ENCODE measurements at places on chromosomes 4 and X.
A peak's percentile ranks its signal among the peaks of the same experiment; 100 is the strongest.

GRCh38 chrX:54411732-54412131 lies 28.5 kb upstream of the TSR2 start:
- no peak for DNase-seq

- peak; percentile 44 for DNase-seq
Observed at GRCh38 chr4:181822005-181822375, 421.2 kb upstream of the TENM3 start.

DNA sequence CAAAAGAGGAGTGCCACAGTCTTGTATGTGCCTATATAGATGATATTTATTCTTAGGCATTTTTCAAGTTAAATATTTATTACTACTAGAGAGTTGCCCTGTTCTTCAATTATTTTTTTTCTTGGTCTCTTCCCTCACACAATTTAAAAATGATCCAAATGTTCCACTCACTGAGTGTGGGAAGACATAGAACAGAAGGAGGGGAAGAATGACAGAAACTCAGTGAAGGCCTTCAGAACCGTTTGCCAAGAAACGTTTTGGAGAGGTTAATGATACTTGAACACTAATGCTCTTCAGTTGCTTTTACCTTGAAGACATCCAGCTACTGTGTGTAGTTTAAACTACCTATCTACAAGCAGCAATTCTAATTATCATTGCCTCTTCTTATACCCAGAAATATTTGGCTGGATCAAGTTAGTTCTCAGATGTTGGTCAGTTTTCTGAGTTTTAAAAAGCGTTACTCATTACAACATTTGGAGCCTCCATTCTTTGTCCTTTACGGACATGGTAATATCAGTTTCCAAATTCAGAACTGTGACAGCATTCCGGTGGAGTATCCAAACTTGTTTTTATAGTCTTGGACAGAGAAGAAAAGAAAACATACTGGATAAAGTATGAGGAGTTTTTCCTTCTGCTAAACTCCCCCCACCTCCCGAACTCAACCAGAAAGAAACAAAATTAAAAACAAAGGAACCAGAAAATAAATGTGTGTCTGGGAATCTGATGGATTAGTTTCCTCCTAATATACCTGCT lies 389.7 kb downstream of the SPRY1 start:
- DNase-seq, result peak; percentile 4

- DNase-seq, result no peak
Observed at GRCh38 chr4:135598151-135598550, 1396.6 kb upstream of the PABPC4L start.

DNA sequence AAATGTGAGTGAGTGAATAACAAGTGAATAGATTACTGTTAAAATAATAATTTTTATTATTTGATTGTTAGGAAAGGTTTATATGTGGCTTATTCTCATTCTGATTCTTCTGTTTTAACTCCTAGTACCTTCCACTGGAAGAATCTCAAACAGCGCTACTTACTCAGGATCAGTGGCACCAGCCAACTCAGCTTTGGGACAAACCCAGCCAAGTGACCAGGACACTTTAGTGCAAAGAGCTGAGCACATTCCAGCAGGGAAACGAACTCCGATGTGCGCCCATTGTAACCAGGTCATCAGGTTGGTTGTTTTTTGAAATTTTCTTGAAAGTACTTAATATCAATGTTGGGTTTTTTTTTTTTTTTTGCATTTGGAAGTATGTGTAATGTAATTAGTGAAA lies 117.6 kb upstream of the BMPR1B start:
- DNase-seq, result no peak

DNA sequence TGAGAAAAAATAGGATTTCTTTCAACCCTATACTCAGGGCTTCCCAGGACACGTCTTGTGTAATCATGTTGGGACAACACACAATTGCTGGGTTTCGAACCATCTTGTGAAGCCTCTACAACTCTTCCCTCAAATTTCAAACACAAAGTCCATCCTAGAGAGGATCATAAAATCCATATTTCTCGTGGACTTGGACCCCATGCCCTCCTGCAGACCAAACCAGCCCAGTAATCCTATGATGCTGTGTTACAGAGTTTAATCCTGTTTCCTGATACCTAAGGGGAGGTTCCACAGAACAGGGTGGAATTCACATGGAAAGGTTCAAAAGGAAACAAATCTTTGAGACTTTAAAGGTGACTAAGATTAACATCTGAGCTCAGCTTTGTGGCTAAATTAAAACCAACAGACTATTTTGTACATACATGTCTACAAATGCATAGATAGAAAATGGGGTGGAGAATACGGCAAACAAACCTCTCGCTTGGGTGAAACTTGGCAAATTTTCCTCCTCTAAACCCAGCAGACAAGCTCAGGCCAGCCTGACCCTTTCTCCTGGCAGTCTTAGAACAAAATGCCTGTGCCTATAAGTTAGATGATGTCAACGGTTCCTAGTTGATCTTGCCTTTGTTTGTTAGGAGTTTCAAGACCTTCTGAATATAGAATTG lies 38.1 kb downstream of the EGFL6 start:
- no peak for DNase-seq

GRCh38 chrX:267771-268261 lies 13.4 kb upstream of the PLCXD1 start:
- DNase-seq, result no peak

DNA sequence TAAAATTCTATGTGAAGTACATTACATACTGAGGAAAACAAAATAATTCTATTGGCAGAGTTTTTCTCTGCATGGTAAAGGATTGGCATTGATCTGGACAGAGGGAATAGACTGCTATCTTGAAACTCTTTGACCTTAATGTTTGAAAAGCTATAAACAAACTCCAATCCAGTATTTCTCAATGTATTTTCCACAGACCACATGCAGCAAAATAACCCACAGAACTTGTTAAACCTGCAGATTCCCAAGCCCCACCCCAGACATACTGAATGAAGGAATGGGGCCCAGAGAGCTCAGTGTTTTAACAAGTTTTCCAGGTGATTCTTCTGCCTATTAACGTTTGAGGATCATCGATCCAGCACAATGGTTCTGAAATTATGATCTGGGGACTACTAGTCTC lies 15.7 kb downstream of the RNF128 start:
- no peak for DNase-seq

DNA sequence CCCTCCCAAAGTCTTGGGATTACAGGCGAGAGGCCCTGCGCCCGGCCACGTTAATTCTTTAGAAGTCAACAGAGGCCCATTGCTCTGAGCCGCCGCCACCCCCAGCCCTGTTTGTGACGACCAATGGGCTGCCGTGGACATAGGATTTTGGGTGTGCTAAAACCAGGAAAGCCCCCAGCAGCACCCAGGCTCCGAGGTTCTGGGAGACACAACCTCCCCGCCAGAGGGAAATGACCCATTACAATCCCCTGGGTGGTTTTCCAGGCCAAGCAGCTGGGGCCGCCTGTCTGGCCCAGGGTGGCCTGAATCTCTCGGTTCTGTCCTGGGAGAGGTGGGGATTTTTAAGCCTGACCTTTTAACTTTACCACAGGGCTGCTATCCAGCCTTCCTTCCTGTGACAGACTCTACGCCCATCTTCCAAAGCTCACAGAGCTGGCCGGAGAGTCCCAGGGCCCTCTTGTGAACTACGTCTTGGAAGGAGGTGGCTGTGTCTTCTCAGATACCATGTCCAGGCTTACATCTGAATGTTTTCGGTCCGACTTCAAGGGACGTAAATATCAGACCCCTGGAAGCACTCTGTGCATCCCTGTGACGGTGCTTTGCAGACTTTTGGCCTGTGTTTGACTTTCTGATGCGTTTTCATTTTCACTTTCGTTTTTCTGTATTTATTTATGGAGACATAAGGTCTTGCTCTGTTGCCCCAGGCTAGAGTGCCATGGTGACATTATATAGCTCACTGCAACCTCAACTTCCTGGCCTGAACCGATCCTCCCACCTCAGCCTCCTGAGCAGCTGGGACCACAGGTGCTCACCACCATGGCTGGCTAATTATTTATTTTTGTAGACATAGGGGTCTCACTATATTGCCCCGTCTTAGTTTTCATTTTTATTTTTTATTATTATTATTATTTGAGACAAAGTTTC lies 36.0 kb downstream of the P2RY8 start:
- no peak for DNase-seq

GRCh38 chrX:36973575-36973974 lies 34.6 kb upstream of the FAM47C start:
- DNase-seq, result no peak

- DNase-seq, result no peak
Observed at GRCh38 chrX:68490644-68491043, 8.2 kb upstream of the YIPF6 start.

GRCh38 chrX:13190051-13190450 lies 129.8 kb downstream of the ATXN3L start:
- no peak for DNase-seq

GRCh38 chr4:151408630-151409469 lies at the start of gene FHIP1A:
TSS of gene FHIP1A (plus strand) at chr4:151409176. CDS start at chr4:151566260, 157,084 bp downstream.
- peak; percentile 78 for DNase-seq

DNA sequence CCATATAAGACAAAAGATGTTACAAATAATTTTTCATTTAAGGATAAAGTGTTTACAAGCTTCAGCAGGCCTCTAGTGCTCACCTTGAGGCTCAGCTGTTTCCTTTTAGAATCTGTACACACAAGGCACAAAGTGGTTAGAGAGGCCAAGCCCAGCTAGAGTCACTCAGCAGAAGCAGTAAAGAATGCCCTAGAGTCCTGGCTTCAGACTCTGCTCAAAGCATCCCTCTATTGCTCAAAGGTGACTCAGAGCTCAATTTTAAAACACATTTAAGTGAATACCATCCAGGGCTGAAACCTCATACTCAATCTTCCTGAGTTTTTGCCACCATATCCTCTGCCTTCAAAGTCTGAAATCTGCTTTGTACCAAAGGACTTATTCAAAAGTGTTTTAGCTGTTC lies 22.6 kb upstream of the PHF8 start:
- DNase-seq, result no peak

DNA sequence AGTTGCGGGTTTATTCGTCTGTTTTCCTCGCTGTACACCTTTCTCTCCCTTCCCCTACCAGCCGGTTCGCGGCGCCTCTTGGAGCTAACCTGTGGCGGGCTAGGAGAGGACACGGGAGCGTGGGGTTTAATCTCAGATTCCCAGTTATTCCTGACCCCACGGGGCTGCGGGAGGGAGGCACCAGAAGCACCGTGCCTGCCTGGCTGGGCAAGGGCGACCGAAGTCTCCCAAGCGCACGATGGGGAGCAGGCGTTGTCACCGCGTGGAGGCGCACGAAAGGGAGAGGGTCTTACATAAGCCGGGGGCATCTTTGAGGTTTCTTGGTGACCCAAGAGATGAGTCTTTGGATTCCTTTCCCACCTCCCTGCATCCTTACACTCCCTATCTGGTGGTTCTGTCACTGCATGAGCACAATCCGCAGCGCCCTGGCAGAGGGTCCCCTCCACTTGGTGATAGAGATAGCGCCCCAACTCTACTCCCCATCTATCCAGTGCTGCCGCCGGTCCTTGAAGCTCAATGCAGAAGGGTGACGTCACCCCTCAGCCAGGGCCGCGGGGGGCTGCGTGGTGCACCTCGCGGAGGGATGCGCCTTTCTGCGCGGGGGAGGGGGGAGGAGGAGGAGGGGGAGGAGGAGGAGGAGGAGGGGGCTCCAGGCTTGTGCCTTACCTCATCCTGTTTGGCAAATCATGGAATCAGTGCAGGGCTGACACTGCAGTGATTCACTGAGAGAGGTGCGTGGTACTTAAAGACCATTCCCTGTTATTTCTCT lies 793 bp downstream of the TSPAN7 start:
- no peak for DNase-seq

GRCh38 chrX:153469811-153470410 lies 465 bp downstream of the HAUS7 start:
- no peak for DNase-seq

DNA sequence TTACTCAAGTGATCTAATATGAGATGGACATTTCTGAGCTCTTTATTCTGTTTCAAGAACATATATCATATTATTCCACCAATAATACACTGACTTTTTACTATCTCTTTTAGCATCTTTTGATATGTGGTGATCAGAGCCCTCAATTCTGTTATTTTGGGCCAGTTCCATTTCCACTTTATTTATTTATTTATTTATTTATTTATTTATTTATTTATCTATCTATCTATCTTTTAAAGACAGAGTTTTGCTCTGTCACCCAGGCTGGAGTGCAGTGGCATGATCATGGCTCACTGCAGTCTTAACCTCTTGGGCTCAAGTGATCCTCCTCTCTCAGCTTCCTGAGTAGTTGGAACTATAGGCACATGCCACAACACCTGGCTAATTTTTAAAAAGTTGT lies 57.4 kb upstream of the GRID2 start:
- no peak for DNase-seq

DNA sequence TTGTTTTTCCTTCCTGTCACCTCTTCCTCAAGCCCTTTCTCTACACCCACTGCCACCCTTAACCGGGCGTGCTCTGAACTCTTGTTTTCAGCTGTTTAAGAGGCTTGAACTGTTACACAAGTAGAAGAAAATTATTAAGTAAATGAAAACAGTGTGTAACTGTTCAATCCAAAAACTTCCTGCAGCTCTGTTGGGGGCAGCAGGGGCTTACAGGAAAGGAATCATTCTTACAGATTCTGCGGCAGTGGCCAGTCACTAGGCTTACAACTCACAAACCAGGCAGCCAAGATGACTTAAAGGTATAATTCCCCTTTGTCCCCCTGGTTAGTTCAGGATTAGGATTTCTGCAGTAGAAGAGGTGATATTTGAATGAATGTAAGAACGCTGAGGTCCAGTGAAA lies 70.2 kb upstream of the ETNPPL start:
- no peak for DNase-seq

DNA sequence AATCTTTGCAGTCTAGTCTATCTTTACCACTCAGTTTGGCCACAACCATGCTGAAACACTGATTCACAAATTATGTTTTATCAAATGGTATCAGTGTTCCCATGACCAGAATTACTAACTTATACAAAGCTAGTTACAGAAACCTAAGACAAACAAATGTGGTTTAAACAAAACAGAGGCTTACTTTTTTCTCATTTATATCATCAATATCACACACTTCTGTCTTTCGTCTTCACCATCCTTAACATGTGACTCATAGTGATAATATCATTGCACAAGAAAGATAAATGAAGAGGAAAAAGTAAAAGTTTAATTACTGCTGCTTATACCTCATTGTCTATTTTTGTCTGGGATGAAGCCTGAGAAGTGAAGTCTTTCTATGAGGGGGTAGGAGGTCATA lies 406.6 kb downstream of the PCDH10 start:
- DNase-seq, result no peak

GRCh38 chrX:131081772-131082740 lies 23.9 kb downstream of the ARHGAP36 start:
- no peak for DNase-seq

- no peak for DNase-seq
Observed at GRCh38 chrX:129000018-129000417, 523.3 kb downstream of the SMARCA1 start.

DNA sequence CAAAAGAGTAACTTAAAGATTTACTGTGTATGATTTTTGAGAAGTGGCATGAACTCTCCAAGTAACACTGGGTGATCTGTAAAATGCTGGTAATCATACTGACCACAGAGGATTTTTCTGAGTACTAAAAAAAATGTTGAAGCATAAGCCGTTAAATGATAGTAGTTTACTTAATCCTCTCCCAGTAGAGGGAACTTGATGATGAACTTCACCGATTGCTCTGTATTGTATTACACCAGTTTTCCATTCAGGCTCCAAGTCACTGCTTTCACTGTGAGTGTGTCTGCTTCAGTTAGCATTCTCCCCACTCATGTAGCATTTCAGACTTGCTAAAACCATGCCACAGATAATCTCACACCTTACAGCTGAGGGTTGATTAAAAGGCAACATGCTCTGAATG lies 294.1 kb downstream of the GBA3 start:
- no peak for DNase-seq
